ENCODE measurements at places on chromosomes 2 and 18.

- DNase-seq: no peak
Measured at GRCh38 chr2:218014706-218015585, 12.2 kb upstream of the TNS1 start.

GRCh38 chr2:235148201-235149170 is 196.7 kb downstream of the SH3BP4 start:
- no peak for DNase-seq

DNA sequence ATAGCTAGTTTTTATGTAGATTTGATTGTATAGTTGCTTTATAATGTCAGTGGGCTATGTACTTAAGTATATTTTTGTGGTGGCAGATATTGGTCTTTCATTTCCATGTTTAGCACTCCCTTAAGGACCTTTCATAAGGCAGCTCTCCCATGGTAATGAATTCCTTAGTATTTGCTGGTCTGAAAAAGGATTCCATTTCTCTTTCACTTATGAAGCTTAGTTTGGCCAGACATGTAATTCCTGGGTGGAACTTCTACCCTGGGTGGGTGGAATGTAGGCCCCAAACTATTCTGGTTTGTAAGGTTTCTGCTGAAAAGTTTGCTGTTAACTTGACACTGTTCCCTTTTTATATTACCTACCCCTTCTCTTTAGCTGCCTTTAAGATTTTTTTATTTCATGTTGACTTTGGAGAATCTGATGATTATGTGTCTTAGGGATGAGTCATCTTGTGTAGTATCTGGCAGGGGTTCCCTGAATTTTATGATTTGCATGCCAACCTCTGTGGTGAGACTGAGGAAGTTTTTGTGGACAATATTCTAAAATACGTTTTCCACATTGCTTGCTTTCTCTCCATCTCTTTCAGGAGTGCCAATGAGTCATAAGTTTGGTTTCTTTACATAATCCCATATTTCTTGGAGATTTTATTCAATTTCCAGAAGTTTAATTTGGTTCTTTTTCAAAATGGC is 65.4 kb upstream of the VRK2 start:
- DNase-seq: peak; percentile 45

DNA sequence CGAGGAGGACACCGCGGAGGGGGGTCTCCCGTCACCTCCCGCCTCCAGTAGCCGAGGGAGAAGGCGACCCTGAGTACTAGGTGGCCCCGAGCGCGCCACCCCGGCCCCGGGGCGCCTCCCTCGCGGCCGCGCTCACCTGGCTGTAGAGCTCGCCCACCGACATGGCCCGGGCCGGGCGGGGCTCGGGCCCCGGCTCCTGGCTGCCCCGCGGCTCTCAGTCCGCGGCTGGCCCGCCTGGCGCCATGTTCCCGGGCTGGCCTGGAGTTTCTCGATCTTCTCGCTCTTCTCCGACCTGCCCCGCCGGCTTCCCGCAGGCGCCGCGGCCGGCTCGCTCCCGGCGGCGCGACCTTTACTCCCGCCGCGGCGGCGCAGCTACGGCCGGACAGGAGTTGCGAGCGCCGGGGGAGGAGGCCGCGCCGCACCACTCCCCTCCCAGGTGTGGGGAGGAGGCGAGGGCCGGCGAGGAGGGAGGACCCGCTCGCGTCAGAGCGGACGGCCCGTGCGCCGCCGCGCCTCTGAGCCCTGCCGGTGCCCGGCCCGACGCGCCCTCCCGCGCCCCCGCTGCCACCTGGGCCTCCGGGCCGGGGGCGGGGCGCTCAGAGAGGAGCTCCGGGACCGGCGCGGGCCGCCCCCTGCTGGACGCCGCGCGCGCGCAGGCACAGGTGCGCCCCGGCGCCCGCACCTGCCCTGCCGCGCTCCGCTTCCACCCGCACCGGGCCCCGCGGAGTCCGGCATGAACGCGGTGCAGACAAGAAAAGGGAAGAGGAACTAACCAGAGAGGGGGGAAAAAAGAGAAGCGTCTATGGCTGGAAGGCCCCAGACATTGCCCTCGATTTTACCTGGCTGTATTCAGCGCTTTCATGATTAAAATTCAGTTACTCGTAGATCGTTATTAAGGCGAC is at the start of gene MYO5B:
MYO5B (minus strand) TSS at position 517 of the 902 bp plus-strand sequence; CDS start at position 163, 354 bp downstream.
- DNase-seq: no peak

DNA sequence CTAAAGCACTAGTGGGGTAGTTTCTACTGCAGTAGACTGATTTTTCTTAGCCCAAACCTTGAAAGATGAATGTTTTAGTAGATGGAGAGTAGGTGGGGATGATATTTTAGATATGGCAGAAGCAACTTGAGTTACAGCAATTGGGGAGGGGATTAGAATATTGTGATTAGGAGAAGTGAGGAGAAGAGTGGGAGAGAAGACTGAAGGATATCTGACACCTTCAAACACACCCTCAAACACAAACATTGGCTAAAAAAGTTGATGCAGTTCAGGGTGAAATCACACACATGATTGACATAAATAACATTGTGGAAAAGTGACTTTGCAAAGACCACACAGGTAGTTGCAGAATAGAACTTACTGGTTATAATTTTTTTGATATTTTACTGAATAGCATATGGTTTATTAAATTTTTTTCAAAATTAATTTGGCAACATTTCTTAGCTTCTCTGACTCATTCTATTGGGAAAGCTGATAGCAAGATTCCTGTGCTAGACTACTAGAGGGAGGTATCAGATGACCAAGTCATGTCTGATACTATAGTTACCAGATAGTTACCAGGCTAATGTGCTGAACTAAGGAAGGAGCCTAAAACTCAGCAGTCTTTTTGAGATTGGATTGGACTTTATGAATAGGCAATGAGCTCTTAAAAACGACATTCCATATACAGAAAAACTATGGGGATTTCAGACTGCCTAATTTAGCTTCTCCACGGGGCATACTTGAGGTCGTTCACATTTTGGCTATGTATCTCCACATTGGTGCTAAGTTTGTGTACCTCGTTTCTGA is 73.0 kb downstream of the ACTR3 start:
- no peak for DNase-seq

DNA sequence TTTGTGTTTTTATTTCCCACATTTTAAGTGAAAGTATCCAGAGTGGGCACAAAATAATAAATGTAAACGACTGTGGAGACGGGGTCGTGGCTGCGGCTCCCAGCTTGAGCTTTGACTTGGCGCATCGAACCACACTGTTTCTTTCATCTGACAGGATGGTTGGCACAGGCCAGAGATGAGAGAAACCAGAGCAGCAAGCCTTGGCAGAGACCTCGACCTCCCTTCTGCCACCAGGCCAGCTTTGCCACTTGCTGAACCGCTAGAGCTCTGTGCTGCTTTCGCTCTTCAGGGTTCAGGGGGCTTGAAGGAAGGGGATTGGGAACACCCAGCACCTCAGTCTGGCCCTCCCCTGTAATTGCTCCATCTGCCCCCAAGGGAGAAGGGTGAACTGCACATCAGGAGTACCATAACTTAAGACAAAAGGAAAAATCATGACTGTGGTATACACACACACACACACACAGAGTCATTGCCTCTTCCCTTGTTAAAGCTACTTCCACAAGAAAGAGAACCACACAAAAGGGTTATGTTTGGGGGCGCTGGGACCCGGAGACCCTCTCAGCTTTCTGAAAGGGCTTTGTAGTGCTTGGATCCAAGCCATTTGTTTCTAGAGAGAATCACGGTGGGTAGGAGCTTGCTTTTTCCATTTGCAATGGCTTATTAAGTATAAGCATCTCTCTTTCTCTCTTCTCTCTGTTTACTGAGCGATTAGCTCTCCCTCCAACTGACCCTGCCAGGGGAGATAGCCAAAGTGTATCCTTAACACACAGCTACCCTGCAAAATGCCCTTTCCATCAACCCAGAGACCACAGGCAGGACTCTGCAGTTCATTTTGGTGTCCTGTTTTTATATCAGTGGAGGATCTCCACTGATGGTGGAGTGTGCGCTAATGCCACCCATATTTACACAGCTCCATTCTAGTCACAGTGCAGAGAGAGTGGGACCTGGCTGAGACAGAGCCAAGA is 23.0 kb downstream of the POU3F3 start:
- DNase-seq: no peak

- no peak for DNase-seq
Measured at GRCh38 chr18:52610451-52611115, 270.6 kb downstream of the DCC start.

DNA sequence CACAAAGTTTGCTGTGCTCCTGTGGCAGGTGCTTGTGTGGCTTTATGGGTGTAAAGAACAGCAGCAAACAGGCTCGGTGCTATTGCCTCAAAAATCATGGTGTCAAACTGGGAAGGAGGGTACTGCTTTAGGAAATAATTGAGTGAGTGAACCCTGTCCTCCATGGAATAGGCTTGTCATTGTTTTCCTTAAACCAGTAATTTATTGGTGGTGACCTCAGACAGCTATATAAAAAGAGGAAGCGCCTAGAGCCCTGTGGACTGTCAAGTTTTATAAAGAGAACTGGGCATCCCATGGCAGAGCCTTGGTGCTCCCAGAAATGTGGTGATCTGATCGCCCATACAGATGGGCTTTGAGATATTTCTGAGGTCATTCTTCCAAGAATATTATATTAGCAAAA is 4.7 kb upstream of the CXCR4 start:
- DNase-seq: no peak

- DNase-seq: no peak
Measured at GRCh38 chr2:106143495-106144215, 50.4 kb downstream of the UXS1 start.

DNA sequence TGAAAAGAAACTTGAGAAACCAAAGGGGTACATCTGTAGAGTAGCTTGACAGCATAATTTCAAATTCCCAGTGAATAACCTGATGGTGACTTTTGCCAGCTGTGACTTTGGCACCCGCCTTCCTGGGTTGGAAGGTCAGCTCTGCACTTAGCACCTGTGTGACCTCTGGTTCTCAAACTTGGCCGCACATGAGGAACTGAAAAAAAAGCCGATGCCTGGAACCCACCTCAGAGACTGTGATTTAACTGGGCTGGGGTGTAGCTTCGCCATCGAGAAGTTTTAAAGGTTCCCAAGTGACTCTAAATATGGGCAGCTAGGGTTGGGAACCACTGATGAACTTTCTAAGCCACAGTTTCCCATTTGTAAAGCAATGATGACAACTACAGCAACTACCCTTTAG is 6.5 kb downstream of the EFEMP1 start:
- DNase-seq: no peak

DNA sequence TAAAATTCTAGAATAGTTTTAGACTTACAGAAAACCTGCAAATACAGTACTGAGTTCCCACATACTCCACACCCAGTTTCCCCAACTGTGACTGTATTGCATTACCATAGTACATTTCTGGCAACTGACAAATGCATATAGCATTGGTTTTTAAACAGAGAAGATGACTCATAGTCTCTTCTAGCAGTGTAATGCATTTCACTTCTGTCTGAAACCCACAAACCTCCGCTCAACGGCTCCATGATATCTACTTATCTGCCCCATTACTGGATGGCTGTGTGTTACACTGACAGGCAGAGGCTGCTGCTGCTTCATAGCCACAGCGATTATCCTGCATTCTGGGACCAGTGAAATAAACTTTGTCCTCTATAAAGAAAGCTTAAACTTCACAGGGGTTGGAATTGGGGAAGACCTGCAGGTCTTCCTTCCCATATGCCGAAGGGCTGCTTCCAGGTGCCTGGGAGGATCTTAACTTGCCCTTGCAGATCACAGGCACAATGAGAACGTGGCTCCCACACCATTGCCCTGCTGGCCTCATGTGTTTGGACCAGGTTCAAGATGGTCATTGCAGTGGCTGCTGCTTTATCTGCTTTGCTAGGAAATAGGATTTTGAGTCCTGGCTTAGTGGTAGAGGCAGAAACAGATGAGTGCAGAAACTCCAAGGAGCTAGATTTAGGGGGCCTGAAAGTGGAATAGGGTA is 742.6 kb upstream of the HS6ST1 start:
- DNase-seq: no peak

DNA sequence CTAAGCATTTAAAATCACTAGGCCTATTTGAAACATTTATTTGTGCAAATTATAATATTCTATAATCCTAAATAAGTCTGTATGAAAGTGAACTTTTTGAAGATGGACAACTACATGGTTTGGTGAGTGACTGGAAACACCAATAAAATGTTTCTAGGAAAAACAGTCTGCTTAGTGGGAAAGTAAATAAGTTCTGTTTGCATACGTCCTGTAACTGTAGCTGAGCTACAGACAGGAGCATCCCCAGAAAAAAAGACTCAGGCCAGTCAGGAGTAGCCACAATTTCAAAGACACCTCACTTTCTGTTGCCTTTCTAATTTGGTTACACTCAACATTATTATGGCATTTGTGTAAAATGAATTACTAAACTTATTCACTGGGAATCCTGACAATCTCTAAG is 28.4 kb upstream of the KCNJ3 start:
- DNase-seq: no peak

DNA sequence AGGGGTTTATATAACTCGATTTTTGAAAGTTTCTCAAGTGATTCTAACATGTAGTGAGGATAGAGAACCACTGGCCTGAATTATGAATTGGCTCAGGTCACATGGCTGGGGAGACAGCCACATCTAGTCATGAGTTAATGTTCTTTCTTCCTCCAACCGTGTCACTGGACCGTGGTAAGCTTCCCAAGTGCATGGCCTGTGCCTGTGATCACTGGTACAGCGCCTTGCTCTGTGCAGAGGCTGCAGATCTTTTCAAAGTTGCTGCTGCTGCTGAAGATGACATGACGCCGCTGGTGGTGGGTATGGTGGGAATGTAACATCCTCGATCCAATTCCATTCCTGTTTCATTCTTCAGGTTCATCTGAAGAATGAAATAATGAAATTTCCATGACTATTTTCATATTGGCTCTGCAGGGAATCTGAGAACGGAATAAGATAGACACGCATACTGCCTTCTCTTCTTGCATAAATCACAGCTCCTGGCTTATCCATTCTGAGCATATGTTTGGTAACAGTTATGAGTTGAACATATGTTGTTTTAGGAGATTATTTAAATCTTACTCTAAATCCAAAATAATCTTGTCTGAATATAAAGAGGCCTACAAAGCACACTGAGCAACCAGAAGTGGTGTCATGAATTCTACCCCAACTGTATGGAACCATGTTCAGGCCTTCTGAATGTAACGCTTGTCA is 100.5 kb upstream of the THSD7B start:
- DNase-seq: no peak

DNA sequence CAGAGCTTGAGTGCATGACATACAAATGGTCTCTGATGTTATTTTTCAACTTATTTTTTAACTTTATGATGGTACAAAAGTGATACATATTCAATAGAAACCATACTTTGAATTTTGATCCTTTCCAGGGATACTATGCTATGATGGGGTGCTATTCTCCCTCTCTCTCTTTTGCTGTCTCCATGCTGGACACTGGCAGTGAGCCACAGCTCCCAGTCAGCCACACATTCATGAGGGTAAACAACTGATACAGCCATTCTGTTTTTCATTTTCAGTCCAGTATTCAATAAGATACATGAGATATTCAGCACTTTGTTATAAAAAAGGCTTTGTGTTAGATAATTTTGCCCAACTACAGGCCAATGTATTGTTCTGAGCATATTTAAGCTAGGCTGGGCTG is 859.3 kb upstream of the KLHL29 start:
- no peak for DNase-seq

DNA sequence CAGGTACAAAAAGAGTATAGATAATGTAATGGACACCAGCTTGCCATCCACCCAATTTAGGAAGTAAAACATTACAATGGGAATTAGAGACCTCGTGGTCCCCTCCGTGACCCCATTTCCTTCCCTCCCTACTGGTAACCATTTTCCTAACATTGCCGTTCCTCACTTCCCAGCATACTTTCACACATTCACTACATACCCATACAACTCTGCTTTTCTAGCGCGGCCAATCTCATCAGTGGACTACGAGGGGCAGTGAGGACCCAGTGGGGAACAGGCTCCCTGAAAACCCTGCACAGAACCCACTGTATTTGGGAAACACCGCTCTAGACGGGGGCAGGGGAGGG is 1.1 kb downstream of the ENOSF1 start:
- no peak for DNase-seq

- DNase-seq: no peak
Measured at GRCh38 chr2:105400138-105400540, 1.3 kb upstream of the FHL2 start.

Data from GM04504 (cell line).